Activated CD4-positive, alpha-beta T cell treated with anti-CD3 and anti-CD28 coated beads, Interleukin-2, amount 10 ng/mL, durations not matched to agents 7 days and 5 days (primary cell): ENCODE measurements at places on chromosomes 13 and 19. TPM values are rescaled to one million over a fixed set of nuclear protein-coding genes. Genes with fewer than 3 reads are reported as not detected.

CNFN gene
- total RNA-seq = not detected

ZNF626 gene
- 8.3 TPM for total RNA-seq

MCEMP1 gene
- total RNA-seq = not detected

PSG5 gene
- not detected for total RNA-seq
